Activated T-helper 17 cell treated with anti-CD3 and anti-CD28 coated beads, Interleukin-2, amount 50 U/mL, for 72 hours (primary cell): ENCODE measurements at places on chromosomes 12 and 14. TPM values are rescaled to one million over a fixed set of nuclear protein-coding genes. Genes with fewer than 3 reads are reported as not detected.

- ATAC-seq: no peak
Observed at GRCh38 chr14:66377574-66377973, 108.6 kb upstream of the CCDC196 start.

- no peak for ATAC-seq
Observed at GRCh38 chr12:43444940-43445564, 107.0 kb downstream of the ADAMTS20 start.

- peak; percentile 87 for ATAC-seq
Observed at GRCh38 chr12:9869307-9870161, at the start of gene CLEC2B. CLEC2B (minus strand) TSS chr12:9869354.

The FAR2 gene
- total RNA-seq: 18.5 TPM

- ATAC-seq: no peak
Observed at GRCh38 chr12:57309420-57309819, 58.4 kb upstream of the STAC3 start.

The RND1 gene
- total RNA-seq: 4.2 TPM

The ALDH1L2 gene
- 2.8 TPM for total RNA-seq

The PKP2 gene
- not detected for total RNA-seq

DNA sequence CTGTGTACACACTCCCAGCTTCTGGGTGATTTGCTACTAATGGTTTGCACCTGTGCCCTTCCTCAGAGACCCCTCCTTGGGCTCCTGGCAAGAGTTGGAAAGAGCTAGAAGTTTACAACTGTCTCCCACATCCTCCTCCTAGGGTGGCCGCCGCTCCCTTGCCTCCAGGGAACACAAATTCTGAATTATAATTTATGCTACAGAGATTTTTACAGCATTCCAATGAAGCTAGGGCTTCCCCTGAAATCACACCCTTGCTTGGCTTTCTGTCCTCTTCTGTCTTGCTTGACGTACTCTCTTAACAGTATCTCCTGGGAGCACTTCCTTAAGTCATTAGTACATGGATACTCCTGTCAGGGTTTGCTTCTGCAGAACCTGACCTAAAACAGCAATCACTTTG lies 180.2 kb downstream of the KCNA5 start:
- ATAC-seq: no peak
